ENCODE measurements at places on chromosomes 4 and X.

DNA sequence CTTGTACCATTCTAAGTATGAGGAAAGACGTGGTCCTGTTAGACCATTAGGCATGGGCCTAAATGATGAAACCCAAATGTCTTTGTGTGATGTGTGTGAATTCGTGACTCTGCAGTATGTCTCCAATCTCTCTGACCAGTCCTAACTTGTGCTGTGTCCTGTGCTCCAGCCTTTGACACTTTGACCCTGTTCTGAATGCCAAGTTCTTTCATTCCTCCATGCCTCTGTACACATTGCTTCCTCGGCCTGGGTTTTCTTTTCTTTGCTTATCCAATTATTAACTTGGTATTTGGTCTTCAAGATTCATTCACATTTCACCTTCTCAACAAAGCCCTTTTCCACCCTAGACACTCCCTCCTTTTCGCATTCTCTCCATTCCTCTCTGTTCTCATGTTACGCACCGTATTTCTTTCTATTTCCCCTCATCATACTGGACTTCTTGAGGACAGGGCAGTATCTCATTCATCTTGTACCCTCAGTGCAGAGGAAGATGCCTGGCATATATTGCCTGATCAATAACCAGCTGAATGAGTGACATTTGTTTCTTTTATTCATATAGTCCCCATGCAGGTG lies 138.7 kb downstream of the F11 start:
- no peak for DNase-seq

DNA sequence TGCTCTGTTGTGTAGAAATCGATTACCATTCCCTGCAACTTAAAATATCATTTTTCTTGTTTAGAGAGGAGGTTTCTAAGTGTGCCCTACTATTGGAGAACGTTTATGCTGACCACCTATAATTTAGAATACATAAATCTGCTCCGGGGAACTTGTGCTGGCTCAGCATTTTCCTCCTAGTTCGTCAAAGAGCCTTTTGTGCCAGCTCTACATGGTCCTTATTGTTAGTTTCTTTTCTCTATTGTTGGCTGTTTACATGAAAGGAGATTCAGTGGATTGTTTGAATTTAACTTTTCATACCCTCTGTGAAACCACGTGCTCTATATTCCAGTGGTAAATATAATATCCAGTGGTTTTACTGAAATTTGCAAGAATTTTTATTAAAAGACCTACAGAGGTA lies 53.4 kb upstream of the ATP8A1 start:
- DNase-seq = no peak

GRCh38 chr4:85426366-85426765 lies 48.6 kb upstream of the ARHGAP24 start:
- DNase-seq = no peak

- no peak for DNase-seq
Observed at GRCh38 chr4:5168891-5169290, 117.6 kb downstream of the STK32B start.

DNA sequence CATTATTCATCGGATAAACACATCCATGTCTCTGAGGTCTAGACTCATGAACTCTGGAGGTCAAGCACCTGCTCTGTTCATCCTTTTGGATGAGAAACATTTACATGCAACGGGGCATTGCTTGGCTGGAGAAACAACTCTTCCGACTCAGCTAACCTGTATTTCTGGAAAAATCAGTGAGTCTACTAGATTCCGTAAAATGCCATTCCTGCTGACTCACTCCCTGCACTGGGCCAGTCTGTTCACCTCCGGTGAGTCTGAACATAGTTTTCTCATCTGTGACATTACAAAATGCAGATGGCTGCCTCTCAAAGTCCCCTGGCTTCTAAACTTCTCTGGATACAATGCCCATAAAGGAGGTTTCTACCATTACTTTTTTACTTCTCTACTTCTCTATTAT lies 185.7 kb upstream of the HS3ST1 start:
- DNase-seq = no peak

- no peak for DNase-seq
Observed at GRCh38 chr4:101000496-101000895, 346.8 kb downstream of the PPP3CA start.

- no peak for DNase-seq
Observed at GRCh38 chrX:19799319-19800182, 87.8 kb downstream of the SH3KBP1 start.

DNA sequence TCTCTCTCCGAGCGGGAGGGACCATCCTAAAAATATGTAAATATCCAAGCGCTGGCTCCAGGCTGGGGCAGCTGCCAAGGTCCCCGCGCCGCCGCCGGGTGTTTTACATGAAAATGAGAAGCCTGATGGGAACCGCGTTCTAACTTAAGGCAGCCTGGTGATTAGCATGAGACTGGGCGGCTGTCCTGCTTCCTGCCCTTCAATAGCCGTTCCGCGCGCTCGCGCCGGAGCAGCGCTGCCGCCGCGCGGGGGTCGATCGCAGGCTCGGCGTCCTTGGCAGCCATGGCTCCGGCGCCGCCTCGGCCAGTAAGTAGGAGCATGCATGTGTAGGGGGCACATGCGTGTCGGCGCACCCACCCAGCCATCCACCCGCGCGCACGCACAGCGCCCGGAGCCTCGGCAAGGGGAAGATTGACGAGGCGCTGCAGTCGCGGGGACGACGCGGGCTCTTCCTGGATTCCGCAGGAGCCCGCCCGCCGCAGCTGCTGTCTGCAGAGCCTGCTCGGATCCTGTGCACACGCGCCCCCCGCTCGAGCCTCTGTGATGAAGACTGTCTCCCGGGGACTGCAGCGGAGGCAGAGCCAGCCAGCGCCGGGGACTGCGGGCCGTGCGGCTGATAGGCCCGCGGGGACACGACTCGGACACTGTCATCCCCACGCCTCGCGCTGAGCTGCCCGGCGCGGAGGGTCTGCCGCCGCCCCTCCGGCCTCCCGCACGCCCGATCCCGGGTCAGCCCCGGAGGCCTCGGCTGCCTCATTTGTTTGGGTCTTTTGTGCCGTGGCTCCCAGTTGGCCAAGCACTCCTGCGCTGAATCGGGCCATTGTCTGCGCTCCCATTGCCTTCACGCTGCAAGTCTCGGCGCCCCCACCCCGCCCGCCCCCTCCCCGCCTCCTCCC lies 734 bp downstream of the STOX2 start:
- peak; percentile 86 for DNase-seq

GRCh38 chr4:125741825-125742452 lies 427.2 kb downstream of the FAT4 start:
- no peak for DNase-seq

GRCh38 chrX:155967653-155968325 lies 29.7 kb upstream of the IL9R start:
- no peak for DNase-seq

DNA sequence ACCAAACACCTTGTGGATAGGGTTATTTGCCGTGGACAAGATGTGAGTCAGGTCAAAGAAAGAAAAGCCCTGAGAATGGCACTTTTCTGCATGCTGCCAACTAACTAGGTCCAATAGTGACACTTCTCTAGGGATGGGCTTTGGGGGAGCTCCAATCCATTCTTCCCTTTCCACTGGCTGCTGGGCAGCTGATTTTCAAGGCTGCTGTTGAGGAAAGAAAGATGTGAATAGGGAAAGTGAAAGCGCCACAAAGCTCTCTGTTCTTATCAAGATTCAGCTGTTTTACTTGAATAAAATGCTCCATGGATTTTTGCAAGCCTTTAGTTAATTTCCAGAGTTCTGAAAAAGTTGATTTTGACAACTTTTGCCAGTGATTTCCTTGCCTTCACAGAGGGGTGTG lies 244.2 kb upstream of the F9 start:
- DNase-seq = no peak

Measured in H1 (cell line).